ENCODE measurements at places on chromosomes 11 and 22.

- DNase-seq = peak; percentile 84
These were observed 43.2 kb upstream of the DLAT start for GRCh38 chr11:111982019-111982464.

GRCh38 chr22:27840436-27840835, 38.9 kb upstream of the MN1 start:
- DNase-seq = no peak

DNA sequence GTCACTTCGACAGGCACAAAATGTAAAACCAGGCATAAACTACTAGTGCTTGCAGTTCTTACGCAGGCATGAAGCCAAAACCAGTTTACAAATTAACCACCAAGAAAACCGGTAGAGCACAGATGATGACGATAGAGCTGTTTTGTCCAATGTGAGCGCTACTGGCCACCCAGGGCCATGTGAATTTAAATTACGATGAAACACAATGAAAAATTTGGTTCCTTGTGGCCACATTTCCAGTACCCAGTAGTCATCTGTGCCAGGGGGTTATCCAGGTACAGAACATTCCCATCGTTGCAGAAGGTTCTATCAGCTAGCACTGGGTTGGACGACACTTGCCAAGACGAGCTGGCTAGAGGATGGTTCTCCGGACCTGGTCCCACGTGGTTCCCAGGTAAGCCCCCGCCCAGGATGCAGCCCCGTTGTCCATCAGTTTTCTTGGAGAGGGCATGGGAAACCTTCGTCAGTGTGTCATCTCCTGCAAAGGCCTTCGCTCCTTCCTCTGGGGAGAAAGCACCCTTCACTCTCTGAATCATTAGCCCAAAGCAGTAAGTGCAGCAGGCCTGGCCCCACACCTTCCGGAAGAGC, 1.1 kb upstream of the CD81 start:
- peak; percentile 72 for DNase-seq

- no peak for DNase-seq
These were observed 25.1 kb downstream of the LGR4 start for GRCh38 chr11:27447288-27448183.

GRCh38 chr11:47915783-47916182, 64.6 kb upstream of the PTPRJ start:
- no peak for DNase-seq

GRCh38 chr11:77630157-77630710, 7.4 kb downstream of the CLNS1A start:
- no peak for DNase-seq

DNA sequence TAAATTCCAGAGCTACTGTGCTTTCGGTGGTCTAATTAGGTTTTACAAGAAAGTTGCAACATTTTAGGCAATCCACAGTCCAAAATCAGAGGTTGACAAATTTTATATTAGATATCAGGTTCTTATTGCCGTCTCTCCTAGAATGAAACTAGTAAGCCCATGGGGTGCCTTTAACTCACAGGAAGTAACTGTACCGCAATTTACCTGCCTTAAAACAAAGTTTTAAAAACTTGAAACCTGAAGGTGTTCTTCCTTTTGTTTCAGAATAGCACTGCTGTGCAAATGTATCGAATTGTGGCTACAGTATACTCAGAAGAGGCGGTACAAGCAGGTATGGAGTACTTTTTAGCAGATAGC, 77.2 kb downstream of the PISD start:
- DNase-seq = no peak

- DNase-seq = no peak
These were observed 56.7 kb downstream of the PHF21B start for GRCh38 chr22:44952863-44953746.
